Activated CD4-positive, alpha-beta T cell treated with anti-CD3 and anti-CD28 coated beads, Interleukin-2, amount 50 U/mL, for 1 hour (primary cell): ENCODE measurements at places on chromosomes 11 and 22.

DNA sequence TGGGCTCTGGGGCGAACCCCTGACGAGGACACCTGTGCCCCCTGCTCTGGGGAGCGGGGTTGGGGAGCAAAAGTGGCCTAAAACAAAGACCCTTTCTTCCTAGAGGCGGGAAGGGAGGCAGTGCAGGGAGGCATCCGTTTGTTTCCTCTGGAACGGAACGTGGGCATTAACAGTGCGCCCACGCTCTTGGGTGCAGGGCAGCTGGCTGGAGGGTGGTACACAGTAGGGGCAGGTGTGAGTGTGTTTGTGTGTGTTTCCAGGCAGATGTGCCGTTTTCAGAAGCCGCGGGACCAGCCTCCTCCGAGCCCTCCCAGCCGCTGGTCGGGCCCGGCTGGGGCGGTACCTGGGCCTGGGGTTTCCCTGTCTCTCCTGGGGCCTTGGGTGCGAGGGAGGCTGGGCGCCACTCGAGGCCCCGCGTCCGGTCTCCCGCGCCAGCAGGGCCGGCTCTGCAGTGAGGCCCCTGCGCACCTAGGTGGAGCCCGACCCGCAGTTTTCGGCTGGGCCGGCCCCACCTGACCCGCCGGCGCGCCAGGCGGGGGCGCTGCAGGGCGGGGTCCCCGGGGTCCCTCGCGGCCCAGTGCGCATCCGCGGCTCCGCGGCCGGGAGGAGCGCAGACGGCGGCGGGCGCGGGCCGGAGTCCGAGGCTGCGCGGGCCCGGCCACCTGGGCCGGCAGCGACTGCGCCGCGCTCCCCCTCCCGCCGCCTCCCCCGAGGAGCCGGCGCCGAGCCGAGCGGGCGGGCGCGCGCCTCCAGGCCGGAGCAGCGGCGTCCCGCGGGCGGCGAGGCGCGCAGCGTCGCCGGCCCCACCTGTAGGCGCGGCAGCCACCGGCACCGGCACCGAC is 1252.7 kb downstream of the BRD1 start:
- DNase-seq: no peak

- DNase-seq: no peak
Measured at GRCh38 chr11:67662142-67662834, 11.8 kb upstream of the ACY3 start.

DNA sequence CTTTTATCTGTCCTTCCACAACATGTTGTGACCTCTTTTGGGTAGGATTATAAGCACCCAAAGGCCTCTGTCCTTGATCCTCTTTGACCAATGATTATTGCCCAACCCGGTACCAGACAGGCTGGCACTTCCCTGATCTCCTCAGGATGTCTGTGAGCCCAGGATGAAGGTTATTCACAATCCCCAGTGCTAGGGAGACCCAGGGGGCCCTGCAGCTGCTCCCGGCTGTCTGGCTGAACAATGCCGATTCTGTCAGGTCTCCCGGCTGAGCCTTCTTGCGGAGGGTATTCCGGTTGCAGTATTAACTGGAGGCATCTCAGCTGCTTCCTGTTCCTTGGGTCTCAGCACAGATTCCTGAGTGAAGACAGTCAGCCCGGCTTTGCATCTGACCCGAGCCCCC is 71.2 kb upstream of the CDON start:
- no peak for DNase-seq

- DNase-seq: no peak
Measured at GRCh38 chr11:60952742-60953170, 780 bp upstream of the SLC15A3 start.

- DNase-seq: no peak
Measured at GRCh38 chr11:35907648-35908431, 36.0 kb upstream of the LDLRAD3 start.

- DNase-seq: peak; percentile 53
Measured at GRCh38 chr11:67118181-67118766, 789 bp upstream of the KDM2A start.

DNA sequence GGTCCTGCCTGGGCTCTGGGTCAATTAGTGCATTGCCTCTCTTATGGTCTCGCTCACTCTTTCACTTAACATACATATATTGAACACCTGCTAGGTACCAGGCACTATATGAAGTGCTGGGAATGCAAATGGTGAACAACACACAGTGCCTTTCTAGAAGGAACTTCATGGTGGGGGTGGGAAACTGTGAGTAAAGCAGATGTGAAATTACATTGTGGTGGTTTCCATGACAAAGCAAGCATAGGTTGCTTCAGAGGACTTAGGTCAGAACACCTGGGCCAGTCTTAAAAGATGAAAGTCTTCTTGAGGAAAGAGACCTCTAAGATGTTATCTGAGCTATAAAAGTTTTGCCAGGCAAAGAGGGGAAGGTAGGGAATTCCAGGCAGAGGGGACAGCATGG is 231.3 kb downstream of the BUD13 start:
- no peak for DNase-seq

GRCh38 chr11:40998920-40999319 is 460.5 kb downstream of the LRRC4C start:
- no peak for DNase-seq

DNA sequence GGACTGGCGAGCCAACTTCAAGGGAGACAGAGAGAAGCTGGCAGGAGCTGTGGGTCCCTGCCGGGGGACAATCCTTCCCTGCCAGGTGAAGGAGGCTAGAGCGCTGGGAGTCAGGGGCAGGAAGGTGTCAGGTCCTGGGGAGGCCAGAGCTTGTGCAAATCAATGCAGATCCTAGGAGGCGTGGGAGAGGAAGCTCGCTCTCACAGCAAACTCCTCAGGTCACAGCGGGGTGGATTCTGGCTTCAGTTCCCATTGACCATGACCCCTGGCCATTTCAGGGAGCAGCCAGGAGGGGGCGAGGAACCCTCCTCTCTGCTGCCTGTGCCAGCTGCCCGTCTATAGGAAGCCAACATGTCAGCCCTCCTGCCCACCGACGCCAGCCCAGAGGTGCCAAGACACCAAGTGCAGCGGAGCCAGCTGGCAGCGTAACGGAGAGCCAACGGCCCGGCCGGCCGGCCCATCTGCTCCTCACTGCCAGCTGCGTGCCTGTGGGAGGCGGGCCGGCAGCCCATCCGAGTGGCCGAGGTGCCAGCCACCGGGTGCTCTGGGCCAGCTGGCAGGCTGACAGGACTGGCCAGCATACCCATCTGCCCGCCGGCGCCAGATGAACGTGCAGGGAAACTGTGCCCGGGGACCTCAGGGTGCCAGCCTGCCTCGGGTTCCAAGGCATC is 374.8 kb downstream of the MIAT start:
- no peak for DNase-seq

- DNase-seq: peak; percentile 71
Measured at GRCh38 chr11:57493507-57494503, 21.7 kb downstream of the SLC43A1 start.

DNA sequence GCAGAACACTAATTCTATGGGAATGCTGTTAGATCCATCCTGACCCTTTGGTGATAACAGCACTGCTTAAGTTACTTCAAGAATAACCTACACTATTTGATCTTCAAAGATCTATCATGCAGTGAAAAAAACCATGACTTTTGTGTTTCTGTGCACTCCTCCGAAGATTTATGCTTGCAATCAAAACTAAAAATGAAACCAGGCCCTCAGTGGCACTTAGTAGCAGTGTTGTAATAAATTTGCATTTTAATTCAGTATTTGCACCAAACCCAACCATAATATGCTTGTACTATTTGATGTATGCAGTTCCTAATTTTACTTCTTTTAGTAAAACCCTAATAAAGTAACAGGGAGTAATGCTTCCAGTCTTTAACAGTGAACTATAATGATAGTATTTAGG is 130.7 kb downstream of the SOX6 start:
- no peak for DNase-seq
